NCI-H2029 treated with DMSO at 0.1 percent for 48 hours (cell line): ENCODE measurements at places on chromosomes 5 and 9.

GRCh38 chr9:104802906-104803305 lies 39.0 kb downstream of the NIPSNAP3B start:
- no peak for DNase-seq

DNA sequence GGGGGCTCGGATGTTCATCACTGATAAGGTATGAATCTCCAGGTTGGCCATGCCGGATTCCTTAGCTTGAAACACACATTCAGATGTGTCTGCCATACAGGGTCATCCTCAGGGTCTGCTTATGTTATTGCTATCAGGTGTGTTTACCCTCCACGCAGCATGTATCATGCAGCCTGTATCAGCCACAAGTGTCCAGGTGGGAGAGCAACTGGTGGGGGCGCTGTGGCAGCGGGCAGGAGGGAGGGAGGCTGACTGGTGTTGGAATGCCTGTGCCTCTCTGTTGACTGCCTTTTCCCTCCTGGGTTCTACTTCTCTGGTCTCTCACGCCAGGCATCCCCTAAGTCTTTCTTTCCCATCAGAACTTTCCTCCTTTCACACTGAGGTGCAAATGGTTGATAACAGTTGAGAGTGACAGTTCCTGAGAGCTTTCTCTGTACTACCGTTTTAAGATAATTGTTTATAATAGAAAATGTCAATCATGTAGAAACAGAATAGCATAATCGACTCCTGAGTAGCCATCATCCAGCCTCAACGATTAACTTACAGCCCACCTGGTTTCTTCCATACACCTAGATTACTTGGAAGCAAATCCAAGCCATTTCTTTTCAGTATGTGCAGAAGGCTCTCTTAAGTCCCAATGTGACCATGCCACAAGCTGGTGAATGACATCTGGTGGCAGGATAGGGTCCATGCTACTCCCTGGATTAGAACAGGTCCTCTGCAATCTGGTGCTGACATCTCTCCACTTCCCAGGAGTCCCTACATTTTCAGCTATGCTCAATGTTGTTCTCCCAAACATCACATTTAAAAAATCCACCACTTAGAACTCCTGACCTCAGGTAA lies 86.6 kb downstream of the ACER2 start:
- no peak for DNase-seq

DNA sequence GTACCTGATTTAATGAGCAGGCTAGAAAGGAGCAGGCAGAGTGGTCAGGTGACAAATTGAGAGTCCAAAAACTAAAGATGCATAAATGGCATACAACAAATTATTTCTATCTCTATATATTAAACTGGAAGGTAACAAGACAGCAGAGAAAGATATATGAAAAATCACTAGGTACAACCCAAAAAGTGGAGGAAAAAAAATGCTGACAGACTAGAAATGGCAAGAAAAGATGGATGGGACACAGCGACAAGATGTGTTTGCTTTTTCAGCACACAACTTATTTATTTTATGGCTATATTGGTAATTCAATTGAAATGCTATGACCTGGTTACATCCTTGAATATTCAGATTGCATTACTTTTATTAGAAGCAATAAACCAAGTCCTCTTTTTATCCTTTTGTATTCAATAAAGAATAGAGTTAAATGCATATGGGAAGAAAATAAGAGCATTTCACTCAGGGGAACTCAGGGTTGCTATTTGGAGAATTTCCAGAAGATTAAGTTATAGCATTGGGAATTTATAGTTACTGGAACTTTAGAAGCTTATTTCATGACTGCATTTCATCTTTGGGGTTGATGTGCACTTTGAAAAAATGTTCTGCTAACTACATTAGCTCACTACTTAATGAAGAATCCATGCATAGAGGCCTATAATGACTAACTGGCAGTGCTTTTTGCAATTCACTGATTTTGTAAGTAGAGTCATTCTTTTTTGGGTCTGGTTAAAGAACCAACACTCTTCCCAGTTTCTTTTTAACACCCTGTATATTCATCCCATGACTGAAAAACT lies 566.6 kb upstream of the TUSC1 start:
- DNase-seq, result no peak

- no peak for DNase-seq
These were observed 139.3 kb upstream of the PLCXD3 start for GRCh38 chr5:41649659-41650058.

- DNase-seq, result no peak
These were observed 327.2 kb downstream of the ZSWIM6 start for GRCh38 chr5:61659221-61659696.
